ENCODE measurements at places on chromosomes 3 and 15. TPM values are rescaled to one million over a fixed set of nuclear protein-coding genes. Genes with fewer than 3 reads are reported as not detected.

Gene PLCB2
- polyA plus RNA-seq: 5.8 TPM

GRCh38 chr3:78978037-78978436 lies 789.8 kb downstream of the ROBO1 start:
- DNase-seq: no peak

Gene RGMA
- 10.2 TPM for polyA plus RNA-seq

Gene SNURF
- polyA plus RNA-seq: 26.7 TPM

GRCh38 chr3:169159726-169160125 lies 503.8 kb downstream of the MECOM start:
- no peak for DNase-seq

Gene PLSCR2
- 1.6 TPM for polyA plus RNA-seq

Gene ENTPD3
- 2.1 TPM for polyA plus RNA-seq

GRCh38 chr15:70279096-70279495 lies 181.4 kb upstream of the TLE3 start:
- no peak for DNase-seq

- no peak for DNase-seq
Measured at GRCh38 chr3:145727476-145727875, 433.5 kb downstream of the PLOD2 start.

DNA sequence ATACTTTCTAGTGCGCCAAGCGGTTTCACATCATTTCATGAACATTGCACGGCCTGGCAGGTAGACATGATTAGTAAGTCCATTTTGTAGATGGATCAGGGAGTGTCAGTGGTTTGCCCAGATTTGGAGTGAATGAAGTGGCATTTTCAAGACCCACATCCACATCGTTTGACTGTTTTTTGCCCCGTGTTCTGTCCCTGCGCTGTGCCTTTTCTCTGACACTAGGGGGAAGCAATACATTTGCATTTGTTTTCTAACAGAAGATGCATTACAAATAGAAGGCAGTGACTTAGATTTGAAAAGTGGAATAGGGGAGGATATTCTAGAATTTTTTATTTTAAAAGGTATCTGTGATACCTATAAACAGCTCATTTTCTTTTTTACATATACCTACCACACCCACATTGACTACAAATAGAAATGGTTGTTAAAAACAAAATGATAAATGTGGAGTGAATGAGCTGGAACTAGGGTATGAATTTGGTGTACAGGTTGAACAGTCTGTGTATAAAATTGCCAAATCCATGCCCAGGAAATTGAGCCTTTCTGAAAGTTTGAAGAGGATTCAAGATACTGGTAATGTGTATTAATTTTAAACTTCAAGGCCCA lies 98.0 kb downstream of the USP13 start:
- no peak for DNase-seq

Gene KIF9
- polyA plus RNA-seq: 24.4 TPM

GRCh38 chr15:100986158-100986896 lies 67.2 kb downstream of the LRRK1 start:
- DNase-seq: no peak

Gene RYK
- polyA plus RNA-seq: 92.9 TPM

Gene PEX5L
- 0.39 TPM for polyA plus RNA-seq

DNA sequence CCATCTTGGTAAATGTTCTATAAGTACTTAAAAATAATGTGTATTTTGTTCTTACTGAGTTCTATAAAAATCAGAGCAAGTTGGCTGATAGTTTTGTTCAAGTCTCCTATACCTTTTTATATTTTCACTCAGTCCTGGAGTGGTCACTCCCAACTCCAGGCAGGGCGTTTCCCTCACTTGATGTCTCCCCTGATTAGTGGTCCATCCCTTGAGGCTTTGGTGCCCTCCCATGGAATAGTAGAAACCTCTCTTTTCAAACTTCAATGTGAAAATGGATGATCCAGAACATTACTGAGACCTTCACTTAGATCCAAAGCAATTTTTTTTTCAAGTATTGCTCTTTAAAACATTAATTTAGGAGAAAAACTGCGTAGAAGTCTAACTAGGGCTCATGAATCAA lies 25.0 kb upstream of the SCN10A start:
- no peak for DNase-seq

DNA sequence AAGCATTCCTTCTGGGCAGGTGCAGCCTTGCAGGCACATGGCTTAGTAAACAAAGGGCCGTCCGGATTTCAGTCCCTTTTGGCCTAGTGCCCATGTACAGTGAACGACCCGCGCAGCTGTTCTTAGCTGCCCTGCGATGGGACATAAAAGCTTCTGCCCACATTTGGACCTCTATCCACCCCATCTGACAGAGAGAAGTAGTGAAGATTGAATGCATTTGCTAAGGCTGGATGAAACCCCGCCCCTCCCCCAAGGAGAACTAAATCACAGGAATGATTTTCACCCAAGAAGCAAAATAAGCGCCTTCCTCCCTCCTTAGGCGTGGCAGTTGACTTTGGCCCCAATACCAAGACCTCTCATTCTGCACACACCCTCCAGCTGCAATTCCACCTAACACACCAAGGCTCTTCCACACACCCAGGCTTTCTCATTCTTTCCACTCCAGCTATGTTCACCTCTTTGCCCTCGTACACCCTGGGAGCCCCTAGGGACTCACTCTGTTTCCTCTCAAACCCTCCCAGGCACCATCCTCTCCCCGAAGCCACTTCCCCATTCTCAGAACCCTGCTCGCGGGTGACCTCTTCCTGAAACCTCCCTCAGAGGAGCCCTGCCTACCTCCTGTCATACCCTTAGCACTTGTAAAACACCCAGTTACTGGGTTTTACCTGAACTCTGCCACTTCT lies 14.1 kb upstream of the HRH1 start:
- no peak for DNase-seq

GRCh38 chr3:37667335-37667734 lies 194.3 kb upstream of the CTDSPL start:
- no peak for DNase-seq

Gene ISG20
- polyA plus RNA-seq: 1.5 TPM

Gene NRROS
- 3.2 TPM for polyA plus RNA-seq

- no peak for DNase-seq
Measured at GRCh38 chr15:64772964-64773363, 2.4 kb downstream of the RBPMS2 start.

DNA sequence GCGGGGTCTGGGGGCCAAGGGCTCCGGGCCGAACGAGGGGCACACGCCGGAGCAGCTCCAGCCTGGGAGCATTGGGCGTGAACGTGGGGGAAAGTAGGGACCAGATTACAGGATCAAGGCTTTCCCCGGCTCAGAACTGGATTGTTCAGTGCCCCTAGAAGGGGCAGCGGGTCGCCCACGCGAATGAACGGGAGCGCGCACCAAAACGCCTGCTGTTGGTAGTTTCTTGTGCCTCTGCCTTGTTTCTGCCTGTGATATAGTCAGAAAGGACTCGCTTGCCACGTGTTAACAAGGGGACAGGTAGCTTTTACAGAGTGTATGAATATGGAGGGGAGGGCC lies 1.1 kb downstream of the CASR start:
- no peak for DNase-seq

DNA sequence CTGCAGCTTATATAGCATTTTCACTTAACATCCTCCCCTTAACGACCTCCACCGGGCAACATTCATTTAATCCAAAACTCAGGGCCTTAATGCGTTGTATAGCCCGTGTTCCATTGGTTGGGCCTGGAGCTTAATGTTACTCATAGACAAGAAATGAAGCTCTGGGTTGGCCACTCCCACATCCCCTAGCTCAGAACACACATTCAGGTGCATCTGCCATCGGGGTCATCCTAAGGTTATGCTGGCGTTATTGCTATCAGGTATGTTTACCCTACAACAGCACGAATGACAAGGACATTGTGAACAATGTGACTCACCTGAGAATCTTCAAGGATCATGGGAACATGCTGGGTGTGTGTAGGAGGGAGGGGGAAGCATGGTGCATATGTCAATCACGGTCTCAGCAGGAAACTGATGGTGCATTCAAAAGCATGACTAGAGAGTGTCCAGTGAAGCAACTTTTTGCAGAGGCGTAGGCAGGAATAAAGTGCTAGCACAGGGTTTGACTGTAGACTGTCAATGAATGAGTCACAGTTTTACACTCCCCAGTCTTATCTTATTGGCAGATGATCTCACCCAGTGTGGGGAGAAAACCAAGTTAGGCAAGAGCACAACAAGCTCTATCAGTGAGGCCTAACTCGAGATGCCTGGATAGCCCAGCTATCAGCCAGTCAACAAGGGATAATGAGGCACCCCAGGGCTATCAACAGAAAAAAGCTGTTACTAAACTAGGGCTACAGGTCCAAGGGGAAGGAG lies 402.1 kb upstream of the MCTP2 start:
- no peak for DNase-seq

GRCh38 chr3:137761563-137762503 lies 2.3 kb upstream of the SOX14 start:
- DNase-seq: no peak

Gene CPEB1
- polyA plus RNA-seq: 3.2 TPM

- no peak for DNase-seq
Measured at GRCh38 chr3:188296761-188297612, 143.0 kb downstream of the LPP start.

GRCh38 chr15:39195961-39196486 lies 384.9 kb upstream of the THBS1 start:
- no peak for DNase-seq

- no peak for DNase-seq
Measured at GRCh38 chr3:116473602-116474001, 28.3 kb upstream of the LSAMP start.

Gene GOLGA6L7
- 1.1 TPM for polyA plus RNA-seq

Gene CTNNB1
- 474 TPM for polyA plus RNA-seq

Gene BFSP2
- not detected for polyA plus RNA-seq

DNA sequence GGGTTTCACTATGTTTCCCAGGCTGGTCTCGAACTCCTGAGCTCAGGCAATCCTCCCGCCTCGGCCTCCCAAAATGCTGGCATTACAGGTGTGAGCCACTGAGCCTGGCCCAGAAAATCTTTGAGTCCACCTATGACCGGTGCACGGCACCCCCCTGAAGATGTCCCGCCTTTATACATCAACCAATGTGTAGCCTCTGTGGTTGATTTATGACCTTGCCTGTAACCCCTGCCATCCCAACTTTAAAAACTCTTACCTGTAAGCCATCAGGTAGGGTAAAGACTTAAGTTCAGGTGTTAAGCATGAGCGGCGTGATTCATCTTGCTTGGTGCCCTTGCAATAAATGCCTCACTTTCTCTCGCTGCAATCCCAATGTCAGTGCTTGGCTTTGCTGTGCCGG lies 14.5 kb upstream of the CTSH start:
- no peak for DNase-seq

DNA sequence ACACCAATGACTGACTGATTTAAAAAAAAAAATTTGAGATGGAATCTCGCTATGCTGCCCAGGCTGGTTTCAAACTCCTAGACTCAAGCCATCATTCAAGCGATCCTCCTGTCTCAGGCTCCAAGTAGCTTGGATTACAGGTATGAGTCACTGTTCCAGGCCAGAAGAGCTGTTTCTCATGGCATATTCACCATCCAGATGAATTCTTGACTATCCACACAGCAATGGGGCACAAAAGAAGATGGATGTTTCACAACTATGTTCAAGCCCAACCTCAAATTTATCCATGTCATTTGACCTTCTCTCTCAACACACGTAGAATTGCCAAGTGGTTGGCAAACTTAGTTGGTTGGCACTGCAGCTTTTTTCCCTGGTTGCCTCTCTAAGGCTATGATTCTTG lies 40.6 kb downstream of the PRICKLE2 start:
- no peak for DNase-seq

DNA sequence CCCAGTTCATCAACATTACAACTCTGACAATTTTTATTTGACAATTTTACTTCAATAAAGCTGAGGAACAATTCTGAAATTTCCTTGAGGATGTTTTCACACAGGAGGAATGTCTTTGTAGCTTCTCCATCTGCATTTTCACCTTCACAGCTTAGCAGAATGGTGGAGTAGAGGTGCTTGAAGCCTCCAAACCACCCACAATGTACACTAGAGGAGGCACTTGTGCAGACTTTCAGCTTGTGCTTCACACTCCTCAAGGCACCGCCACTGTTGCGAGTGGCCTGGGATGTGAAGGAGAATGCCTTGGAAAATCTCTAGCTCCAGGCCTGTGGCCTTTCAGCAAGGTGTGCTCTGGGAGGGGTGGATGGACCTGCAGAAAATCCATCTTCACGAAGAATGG lies 181.9 kb downstream of the EPHB1 start:
- DNase-seq: no peak

DNA sequence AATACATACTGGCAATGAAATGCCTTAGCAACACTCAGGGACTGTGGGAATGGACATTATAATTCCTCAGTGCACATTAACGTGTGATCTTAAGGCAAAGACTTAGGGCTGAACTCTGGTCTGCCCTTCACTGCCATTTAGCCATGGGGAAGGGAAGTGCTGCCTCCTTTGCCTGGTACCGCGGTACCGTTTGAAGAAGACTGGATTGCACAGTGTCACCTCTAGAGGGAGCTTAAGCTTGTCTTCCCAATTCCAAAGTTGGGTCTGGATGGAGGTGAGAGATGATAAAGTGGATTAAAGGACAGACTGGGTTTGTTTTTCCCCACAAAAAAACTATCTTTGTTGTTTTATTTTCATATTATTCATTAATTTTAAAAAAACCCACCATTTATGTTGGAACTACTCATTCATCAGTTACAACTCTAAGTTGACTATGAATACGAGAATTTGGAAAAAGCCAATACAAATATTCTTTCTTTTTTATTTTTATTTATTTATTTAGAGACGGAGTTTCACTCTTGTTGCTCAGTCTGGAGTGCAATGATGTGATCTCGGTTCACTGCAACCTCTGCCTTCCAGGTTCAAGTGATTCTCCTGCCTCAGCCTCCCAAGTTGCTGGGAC lies 60.0 kb upstream of the SYN2 start:
- peak; percentile 13 for DNase-seq

- DNase-seq: no peak
Measured at GRCh38 chr3:29339016-29339833, 58.4 kb downstream of the RBMS3 start.

DNA sequence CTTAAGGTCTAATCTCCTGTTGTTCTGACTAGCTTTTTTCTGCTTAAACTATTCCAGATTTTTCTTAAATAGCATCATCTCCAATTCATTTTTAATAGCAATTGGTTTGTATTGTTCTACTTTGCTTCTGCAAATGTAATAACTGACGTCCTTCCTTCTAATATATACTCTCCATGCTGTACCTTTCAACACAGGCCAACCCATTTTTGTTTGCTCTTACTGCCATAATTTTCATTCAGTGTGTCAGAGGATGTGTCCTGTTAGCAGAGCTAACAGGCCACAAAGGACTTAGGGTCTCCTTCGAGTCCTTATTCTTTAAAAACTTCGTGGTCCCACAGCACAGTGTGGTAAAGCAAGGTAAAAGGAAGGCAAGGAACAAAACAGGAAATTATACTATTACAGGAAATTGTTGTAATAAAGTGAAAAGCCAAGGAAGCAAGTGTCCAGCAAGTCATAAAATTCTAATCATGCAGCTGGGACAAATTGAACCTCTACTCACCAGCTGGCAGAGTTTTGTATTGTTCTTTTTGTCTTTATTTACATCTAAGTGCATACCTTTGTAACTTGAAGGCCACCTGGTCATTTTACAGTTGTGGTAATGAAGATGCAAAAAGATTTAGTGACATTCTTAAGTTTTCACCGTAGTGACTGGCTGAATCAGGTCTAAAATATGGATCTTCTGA lies 64.9 kb upstream of the ZBTB20 start:
- DNase-seq: no peak

Gene TM6SF1
- 1.9 TPM for polyA plus RNA-seq

Data from renal cortex interstitium (tissue), 15 donors.